ENCODE measurements at places on chromosomes 7 and 10.

DNA sequence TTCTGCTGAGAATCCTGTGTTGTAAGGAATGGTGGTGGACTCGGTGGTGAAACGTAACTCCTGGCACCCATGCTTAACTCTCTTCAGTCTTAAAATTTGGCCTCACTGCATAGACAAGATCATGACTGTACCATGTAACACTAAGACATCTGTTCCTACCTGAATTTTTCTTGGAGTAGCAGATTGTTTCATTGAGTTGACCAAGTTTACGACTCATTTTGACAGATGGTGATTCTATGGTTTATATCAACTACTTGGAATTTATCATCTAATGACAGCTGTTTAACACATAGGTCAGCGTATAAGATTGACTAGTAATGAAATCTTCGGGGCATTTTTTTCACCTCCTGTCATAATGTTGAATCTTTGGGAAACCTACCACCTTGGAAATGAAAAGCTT is 184.2 kb downstream of the CELF2 start:
- DNase-seq, result no peak

DNA sequence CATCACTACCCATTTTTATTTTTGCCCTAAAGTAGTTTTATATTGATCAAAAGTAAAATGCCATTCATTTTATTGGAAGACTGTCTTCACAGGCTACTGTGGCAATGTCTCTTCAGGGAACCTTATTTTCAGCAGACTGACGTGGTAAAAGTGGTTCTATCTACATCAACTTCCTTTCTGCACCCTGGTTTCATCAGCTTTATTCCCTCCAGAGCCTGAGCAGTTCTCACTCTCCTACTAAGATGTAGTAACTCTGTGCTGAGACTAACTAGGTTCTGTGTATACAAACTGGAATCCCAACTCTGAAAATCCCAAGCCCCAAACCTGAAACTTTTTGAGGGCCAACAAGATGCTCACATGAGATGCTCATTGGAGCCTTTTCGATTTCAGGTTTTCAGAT is 155.3 kb downstream of the SFMBT2 start:
- DNase-seq, result no peak

DNA sequence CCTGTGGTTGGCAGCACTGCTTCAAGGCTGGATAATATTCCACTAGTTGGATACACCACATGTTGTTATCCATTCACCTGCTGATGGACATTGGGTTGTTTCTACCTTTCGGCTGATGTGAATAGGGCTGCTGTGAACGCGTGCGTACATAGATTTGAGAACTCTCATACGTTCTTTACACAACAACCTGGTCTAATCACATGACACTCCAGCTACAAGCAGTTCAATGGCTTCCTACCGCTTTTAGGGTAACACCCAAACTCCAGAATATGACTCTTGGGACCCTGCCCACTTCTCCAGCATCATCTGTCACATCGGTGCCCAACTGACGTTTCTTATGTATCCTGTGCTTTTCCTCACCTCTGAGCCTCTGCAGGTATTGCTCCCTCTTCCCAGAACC is 114.6 kb downstream of the ABLIM1 start:
- DNase-seq, result no peak

DNA sequence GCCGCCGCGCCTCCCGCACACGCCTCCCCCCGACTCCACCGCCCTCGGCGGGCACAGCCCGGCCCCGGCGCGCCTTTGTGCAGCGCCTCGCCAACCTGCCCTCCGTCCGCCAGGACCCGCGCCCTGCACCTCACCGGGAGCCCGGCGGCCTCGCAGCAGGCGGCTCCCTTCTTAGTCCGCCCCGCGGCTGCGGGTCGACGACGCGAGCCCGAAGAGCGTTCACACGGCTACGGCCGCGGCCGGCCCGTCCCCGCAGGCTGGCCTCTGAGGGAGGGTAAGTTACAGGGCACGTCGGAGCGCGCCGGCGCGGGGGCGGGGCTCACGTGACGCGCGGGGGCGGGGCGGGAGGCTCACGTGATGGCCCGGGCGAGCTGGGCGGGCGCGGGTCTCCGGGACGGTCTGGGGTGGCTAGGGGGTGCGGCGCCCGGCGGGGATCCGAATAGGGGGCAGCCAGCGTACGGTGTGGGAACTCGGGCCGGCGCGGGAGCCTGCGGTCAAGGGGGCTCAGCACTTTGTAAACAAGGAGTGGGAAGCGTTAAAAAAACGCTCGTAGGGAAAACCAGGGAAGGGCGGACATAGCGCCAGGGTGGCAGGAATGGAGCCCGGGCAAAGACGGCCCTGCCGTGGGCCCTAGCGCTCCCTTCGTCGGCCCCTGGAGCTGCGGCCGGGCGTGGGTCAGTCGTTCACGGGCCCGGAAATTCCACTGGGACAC is at the start of gene ARHGAP12:
TSS of gene ARHGAP12 (minus strand) at position 283 of the 712 bp plus-strand sequence. CDS start 19,976 bp downstream, outside the sequence.
- peak; percentile 25 for DNase-seq

GRCh38 chr7:44990109-44991023 is 9.6 kb upstream of the CCM2 start:
- DNase-seq, result peak; percentile 43

GRCh38 chr7:801940-802381 is 30.3 kb upstream of the SUN1 start:
- no peak for DNase-seq

DNA sequence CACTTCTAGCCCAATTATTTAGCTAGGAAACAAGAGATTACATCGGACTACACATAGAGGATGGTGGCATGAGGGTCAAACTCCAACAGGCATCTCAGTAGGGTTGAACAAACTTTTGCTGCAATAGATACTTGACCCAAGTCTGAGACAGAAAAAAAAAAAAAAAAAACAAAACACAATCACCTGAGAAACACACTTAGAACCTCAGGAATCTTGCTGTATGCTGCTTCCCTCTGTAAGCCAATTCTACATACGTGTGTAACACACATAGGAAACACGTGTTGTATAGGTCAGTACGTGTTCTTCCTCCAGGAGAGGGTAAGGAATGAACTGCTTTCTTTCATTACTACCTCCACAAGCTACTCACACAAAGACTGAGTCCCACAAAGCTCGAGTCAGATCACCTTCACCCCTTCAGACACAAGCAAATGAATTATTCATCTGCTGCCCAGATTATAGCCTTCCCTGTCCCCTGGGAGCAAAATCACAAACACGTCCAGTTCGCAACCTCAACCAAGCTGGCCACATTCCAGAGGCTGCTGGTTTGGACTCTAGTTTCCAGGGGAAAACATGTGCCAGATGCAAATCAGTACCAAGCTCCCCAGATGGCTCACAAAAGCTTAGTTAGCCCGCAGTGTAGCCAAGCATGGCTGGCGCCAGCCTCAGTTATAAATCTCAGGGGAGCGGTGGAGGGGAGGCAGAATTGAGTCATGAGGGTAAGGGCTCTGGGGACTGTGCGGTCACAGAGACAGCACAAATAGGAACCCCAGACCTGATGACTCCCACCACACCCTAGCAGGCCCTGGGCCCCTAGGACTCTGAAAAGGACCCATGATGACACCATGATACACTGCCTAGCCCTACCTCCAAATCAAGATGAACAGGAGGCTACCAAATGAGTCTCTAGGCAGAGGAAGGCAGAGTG is 15.1 kb downstream of the PSAP start:
- peak; percentile 89 for DNase-seq

DNA sequence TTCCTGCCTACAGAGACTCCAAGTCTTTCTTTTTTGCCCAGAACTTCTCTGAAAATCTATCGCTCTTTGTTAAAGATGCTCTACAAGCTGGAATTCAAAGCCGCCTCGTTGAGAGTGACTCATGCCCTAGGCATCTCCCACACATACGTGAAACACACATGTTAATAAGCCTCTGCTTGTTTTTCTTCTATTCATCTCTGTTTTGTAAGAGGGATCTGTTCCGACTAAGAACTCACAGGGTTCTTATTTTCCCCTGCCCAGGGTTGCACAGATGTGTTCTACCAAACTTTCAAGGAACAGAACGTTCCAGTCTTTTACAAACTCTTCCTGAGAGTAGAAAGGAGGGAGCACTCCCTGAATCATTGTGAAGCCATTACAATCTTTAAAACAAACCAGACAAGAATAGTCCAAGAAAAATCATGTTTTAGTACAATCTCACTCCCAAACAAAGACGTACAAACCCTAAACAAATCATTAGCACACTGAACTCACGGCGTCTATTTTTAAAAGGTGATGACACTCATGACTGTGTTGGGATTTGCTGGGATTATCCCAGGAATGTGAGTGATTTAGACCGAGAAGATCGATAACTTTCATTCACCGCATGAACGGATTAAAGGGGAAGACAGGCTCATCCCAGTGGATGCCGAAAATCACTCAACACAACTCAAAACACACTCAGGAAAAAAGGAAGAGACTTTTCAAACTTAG is 55.3 kb upstream of the INPP5A start:
- peak; percentile 81 for DNase-seq

- DNase-seq, result no peak
These were observed 646.2 kb upstream of the SEMA3D start for GRCh38 chr7:85833066-85833465.

- peak; percentile 44 for DNase-seq
These were observed 36.0 kb downstream of the R3HCC1L start for GRCh38 chr10:98170249-98171117.

DNA sequence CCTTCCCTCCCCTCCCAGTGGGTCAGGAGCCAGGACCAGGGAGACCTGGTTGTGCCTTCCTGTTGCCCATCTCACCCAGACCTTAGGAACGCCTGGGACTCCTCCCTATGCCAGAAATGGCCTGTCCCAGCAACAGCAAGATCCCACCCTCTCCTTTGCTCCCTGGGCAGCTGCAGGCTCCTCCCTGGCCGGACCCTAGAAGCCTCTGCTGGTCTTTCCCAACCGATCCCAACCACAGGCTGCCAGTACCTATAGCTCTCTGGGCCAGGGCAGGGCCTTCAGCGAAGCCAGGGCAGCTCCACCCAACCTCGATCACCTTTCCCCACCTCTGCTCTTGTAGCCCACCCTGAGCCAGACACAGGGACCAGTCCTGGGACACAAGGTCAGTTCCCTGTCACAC is 21.9 kb downstream of the LDB3 start:
- DNase-seq, result no peak

- DNase-seq, result no peak
These were observed 6.1 kb downstream of the PFKFB3 start for GRCh38 chr10:6208799-6209235.

- DNase-seq, result no peak
These were observed 10.1 kb downstream of the ADD3 start for GRCh38 chr10:110017907-110018306.

DNA sequence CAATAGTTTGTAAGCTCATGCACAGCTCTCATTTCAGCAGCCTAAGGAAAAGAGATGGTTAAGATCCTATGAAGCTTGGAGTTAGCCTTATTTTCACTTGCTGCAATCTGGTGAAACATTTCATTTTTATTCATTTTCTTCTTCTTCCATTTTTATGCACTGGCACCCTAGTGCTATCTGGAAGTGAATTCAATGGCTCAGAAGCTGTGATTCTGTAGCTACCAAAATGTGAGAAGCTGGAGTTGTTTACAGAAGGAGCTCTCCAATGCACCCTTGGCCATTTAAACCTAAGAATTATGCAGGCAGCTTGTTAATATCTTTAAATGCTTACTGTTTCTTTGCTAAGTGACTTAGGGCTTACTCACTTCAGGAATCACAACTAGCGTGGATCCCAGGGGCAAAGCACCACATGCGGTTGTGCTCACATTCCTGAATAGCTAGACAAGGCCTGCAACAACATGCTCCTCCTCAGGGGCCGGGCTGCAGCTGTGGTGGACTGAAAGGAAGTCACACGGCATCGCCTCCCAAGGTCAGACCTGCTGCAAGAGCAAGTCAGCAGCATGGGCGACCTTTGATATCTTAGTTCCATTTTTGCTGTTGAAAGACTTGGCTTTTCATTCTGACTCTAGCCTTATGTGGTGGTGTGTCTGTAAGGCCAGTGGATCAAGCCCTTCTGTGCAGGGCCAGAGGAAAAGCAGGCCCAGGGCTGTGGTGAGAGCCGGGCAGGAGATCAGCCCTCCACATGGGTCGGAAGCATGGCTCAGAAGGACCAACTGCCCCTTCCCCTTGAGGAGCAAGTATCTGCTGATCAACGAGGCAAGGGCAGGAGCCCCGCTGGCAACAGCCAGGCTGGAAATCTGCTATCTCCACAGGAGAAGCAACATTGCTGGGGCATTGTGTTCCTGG is 91.9 kb upstream of the MBL2 start:
- DNase-seq, result peak; percentile 19

GRCh38 chr10:64880546-64880945 is 1359.3 kb downstream of the REEP3 start:
- no peak for DNase-seq

GRCh38 chr10:102627736-102628293 is 16.5 kb upstream of the TRIM8 start:
- no peak for DNase-seq

GRCh38 chr7:13307040-13307439 is 619.6 kb downstream of the ARL4A start:
- DNase-seq, result no peak

DNA sequence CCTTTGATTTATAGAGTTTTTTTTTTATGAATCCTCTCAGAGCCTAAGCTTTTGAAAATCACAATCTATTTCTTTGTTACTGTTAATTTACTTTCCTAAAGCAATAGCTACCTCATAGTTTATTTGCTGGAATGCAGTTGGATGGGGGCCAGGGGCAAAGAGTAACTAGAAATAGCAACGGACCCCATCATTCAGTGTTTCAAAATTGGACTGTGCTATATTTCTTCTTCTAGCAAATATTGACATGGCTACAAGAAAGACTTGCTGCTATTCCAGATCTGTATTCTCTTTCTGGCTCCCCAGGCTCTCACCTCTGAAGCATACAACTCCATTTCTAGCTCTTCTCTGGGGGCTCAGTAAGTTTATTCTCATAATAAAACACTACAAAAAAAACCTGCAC is 661.6 kb upstream of the NRG3 start:
- no peak for DNase-seq

- DNase-seq, result peak; percentile 80
These were observed 52.3 kb upstream of the TMEM229A start for GRCh38 chr7:124085179-124085578.

DNA sequence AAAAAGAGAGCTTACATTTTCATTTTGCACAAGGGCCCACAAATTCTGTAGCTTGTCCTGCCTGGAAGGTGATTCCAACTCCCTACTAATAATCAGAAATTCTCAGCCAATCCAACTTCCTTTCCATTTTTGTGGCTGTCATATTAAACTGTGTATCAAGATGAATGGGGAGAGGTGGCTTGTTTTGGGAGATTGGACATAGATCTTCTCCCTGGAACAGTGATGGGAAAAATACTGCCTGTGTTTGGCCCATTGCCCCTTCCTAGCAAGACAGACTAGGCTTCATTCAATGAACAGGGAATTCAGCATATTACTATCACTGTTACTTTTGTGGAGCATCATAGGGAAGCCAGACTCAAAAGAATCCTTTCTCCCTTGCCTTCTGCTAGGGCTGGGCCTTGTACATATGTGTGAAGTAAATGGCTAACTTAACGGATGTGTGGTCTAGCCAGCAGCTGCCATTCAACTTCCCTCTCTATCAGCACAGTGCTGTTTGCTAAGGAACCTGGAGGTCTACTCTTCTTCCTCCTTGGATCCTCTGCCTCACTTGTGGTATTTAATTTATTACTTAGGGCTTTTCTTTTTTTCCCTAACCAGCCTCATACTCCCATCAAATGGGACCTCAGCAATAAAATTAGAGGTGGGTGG is 326.0 kb downstream of the BICC1 start:
- DNase-seq, result no peak

Data from COLO829 (cell line).